ENCODE measurements at places on chromosomes 1 and 21.

DNA sequence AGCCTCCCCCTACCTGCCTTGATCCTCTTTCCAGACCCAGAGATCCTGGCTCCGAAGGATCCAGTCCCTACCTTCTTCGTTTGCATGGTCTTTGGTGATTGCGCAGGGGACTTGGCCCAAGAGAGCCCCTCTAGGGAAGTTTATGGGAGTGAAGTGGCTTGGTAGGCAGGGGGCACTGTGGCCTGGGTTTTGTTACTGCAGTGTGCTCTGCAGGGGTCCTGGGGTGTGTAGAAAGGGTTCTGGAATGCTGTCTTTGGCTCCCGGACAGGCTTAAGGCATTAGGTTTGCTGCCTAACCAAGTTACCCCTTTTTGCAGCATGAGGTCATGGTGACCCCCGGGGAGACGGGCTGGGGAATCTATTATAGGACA is 3.8 kb downstream of the ATP8B2 start:
- DNase-seq, result no peak

DNA sequence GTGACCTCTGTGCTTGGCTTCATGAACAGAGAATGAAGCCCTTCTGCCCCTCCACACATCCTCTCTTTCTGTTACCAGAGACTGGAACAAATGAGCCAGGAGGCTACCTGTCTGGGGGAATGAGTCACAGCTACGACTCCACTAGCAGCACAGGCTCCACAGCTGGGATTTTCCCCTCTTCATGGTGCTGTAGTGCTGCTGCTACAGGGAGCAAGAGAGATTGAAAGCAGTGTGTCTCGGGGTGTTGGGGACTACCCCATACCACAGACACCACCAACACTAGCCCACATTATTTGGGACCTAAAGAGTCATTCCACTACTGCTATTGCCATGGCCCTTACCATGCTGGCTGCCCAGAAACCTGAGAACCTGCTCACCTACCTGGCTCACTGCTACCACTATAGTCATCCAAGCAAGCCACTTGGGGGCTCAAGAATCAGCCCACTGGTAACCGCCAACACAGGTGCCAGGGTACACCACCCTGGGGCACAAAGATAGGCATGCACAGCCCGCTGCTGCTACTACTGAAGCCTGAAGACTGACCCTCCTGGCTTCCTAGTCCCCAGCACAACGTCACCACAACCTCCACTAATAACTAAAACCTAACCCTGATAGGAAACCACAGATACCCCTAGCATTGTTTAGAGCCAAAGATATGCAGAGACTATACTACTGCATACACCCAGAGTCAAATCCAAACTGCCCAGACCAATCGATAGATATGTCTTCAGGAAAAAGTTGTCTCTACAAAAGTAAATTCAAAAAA is 17.7 kb downstream of the CD1E start:
- no peak for DNase-seq

DNA sequence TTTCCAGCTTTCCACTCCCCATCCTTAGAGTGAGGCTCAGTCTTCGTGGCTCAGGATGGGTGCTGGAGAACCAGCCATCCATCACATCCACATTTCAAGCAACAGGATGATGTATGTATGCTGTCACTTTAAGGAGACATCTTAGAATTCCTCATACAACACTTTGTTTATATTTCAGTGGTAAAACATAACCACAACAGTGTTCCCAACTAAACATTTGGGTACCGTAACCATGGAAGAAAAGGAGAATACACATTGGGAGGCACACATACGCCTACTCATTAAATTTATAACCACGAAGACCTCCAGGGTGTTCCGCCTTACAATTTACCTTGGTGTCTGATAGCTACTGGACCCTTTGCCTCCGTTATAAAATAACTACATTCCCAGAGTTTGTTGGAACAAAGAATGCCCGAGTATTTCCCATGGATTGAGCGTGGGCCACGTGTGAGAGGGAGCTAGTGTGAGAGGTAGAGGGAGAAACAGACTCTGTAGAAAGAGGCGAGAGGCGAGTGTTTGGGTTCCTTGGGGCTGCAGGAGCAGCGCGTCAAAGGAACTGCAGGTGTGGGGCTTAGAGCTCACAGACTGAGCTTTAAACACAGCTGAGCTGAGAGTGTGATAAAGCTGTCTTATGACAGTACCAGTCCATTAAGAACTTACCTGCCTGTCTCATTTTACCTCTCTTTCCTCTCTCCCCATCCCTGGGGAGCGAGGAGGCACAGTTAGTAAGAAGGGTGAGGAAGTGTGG is 111.5 kb upstream of the USP24 start:
- no peak for DNase-seq

DNA sequence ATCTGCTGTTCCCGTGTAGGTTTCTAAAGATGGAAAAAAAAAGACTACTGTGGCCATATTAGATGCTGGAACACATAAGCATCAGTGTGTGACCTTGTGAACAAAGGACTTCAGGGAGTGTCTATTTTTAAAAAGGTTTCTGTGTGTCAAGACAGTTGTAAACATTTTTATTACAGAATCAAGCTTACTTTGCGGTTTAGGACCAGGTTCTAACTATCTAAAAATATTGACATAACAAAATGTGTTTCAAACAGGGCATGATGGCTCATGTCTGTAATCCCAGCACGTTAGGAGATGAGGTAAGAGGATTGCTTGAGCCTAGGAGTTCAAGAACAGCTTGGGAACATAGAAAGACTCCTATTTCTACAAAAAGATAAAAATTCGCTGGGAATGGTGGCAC is 7.1 kb upstream of the DDI2 start:
- DNase-seq, result no peak

GRCh38 chr21:42317341-42317741 is 2.1 kb upstream of the TFF3 start:
- DNase-seq, result no peak

DNA sequence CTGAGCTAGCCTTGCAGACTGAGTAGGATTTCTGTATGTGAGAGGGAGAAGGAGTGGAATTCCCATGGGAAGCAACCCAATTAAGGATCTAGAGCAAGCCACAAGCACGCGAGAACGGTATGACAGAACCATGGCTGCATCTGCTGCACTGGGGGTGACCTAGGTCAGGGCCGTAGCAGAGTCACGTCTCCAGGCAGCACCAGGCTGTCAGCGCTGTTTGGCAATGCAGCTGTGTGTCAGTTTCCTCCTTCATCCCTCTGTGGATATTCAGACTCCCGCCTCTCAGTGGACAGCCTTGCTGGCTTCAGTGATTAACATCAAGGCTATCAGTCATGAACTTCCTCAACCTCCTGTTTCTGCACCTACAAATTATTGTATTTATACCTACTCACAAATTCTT is 118.1 kb upstream of the PPP2R5A start:
- peak; percentile 59 for DNase-seq

DNA sequence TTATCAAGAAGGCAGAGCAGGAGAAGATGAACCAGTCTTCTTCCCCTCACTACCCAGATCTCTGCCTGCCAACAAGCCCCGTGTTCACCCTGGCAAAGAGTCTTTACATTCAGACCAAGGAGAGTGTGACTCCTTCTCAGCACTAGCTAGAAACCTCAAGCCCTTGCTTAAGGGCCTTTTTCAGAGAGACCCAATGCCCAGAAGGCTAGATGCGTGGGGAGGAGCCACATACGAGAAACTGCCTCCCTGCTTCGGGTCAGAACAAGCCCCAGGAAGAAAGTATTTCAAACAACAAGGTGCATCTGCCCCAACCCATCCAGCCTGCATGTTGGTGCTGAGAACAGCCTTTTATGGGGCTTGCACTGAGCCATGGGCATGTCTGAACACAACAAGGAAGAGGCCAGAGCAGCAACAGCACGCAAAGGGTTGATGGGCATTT is 152.7 kb upstream of the CAMK1G start:
- DNase-seq, result no peak

Measured in adrenal gland (tissue), 19 donors.